Stimulated activated naive CD4-positive, alpha-beta T cell (primary cell): ENCODE measurements at places on chromosomes 11 and 22.

GRCh38 chr11:117681438-117681837 is 115.6 kb downstream of the DSCAML1 start:
- no peak for DNase-seq

- no peak for DNase-seq
Measured at GRCh38 chr11:11022125-11022730, 164.4 kb upstream of the ZBED5 start.

GRCh38 chr11:60396799-60397198 is 540 bp downstream of the MS4A14 start:
- DNase-seq: no peak

DNA sequence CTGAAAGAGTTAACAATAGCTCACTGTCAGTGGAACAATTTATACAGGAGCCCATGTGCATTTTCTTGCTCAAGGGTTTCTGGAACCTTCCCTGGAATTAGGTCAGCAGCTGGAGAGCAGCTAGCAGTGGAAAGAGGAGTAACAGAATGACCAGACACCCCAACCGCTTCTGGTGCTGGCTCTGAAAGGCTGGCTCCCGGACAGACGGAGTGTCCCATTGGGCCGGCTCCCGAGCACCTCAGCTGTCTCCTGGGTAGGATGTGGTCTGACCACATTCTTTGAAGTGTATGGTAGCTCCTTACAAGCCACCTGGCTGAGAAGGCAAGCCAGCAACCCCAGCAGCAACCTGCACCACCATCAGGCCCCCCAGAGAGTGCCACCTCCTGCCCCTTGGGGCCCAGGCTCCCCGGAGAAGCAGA is 44.7 kb downstream of the ABTB2 start:
- no peak for DNase-seq

- DNase-seq: no peak
Measured at GRCh38 chr22:39215426-39216142, 29.2 kb downstream of the PDGFB start.

- no peak for DNase-seq
Measured at GRCh38 chr11:11558826-11559225, 63.0 kb downstream of the GALNT18 start.

- no peak for DNase-seq
Measured at GRCh38 chr22:39686178-39686620, 115.6 kb downstream of the CACNA1I start.

DNA sequence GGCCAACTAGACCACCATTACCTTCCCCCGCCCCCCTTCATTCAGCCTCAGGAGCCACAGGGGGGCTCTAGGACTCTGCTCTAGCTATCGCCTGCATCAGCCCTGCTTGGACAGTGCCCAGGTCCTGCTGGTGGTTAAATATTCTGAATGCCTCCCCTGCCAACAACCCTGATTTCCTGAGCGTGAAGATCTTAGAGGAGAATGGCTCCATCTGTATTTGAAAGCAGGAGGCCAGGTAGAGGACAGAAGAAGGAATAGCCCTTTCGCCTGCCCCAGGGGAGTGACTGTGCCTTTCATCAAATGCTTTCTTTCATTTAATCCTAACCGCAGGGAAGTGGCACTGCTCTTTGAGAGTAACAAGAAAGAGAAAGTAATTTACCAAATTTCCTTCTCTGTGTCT is 69.2 kb downstream of the ISX start:
- no peak for DNase-seq

DNA sequence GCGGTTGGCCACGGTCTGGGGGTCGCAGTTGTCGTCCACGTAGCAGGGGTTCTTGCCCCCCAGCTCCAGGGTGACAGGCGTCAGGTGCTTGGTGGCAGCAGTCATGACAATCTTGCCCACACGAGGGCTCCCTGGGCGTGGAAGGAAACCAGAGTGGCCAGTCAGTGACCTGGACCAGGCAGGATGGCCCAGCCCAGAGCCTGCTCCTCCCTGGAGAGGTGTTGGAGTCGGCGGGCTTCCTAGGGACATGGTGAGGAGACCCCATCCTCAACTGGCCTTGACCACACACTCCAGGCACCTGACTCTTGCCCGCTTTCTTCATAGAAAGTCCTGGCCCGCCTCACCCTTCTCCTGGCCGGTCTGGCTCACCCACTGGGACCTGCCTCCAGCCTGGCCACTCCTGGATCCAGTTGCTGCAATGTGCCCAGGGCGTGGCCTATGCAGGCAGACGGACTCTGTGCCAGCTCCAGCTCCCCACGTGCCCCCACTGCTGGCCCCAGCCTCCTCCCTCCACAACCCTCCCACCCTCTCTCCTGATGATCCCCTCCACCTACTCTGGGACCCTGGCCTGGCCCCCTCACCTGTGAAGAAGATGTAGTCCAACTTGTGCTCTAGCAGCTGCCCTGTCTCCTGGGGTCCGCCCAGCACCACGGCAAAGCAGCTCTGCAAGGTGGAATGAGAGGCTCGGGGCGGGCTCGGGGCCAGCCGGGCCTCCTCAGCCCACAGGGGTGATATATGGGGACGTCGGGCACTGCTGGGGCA is 8.7 kb downstream of the ALDH3B2 start:
- DNase-seq: no peak

- DNase-seq: peak; percentile 95
Measured at GRCh38 chr22:39520226-39521105, at the start of gene ATF4. Gene ATF4 (plus strand): TSS chr22:39520562. CDS start chr22:39521446, 884 bp downstream.

GRCh38 chr22:50313600-50313999 is 6.2 kb upstream of the PLXNB2 start:
- DNase-seq: no peak

GRCh38 chr11:69298267-69299022 is 4.5 kb downstream of the MYEOV start:
- DNase-seq: no peak

DNA sequence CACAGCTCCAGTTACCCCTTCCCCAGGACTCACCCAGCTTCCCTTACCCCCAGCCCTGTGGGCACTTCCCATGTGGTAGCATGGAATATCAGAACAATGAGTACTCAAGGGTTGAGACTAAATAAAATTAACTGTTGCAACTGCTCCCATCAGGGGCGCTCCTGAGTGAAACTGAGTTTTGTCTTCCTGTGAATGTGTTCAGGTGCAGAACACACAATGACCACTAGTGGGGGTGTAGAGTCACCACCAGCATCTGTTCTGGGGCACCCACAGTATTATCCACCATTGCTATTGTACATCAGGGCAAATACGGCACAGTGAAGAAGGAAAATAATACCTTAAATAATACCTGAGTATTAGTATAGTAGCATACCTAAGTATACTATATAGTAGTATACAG is 689.7 kb downstream of the TBC1D22A start:
- no peak for DNase-seq

DNA sequence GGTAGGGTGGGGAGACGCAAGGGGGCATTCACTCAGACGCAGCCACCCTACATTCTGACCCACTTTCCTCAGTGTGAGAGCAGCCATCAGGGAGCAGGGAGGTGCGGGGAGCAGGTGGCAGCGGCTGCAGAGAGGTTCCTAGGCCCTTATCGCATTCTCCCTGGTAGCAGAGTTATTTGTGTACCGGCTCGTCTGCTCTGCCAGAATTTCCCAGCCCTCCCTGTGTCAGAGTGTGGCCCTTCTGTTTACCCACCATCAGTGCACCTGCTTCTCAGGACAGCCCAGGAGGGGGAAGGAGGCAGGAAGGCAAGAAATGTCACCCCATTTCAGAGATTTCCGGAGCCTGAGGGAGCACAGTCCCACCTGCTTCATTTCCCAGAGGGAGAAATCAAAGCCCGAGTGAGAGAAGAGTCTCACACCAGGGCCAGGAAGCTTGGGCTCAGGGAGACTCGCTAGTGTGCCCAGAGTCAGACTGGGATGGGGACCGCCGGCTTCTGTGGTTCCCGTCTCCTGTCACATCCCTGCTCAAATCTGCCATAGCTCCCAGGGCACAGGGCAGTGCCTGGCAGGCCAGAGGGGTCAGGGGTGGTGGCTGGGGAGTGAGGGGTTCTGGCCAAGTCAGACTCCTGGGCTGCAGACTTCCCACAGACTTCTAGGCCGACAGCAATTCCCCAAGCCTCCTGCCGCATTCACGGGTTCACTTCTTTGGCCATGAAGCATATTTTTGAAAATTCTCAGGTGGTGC is 49.7 kb downstream of the ARRB1 start:
- no peak for DNase-seq

DNA sequence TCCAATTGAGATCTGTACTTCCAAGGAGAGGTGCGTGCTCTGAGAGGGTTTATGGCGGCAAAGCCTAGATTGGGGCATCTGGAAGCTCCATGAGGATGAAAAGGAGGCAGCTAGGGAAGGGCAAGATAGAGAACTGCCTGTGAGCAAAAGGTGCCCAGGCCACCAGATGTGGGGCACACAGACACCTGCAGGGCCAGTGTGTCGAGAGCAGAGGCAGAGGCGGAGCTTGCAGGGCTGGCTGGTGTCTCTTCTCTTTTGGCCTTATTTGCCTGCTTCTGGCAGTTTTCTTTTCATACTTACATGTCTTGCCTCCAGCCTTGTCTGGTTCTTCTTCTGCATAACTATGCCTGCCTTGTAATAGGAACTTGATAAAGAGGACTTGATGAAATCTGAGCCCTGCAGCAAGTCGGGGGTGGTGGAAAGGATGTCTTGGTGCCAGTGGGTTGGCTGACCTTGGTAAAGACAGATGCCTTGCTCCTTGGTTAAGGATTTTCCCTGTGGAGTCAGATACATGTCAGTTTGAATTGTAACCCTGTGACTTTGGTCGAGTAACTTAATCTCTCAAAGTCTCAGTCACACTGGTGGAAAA is 680.3 kb downstream of the NTM start:
- DNase-seq: no peak

- no peak for DNase-seq
Measured at GRCh38 chr11:110113505-110113904, 20.3 kb downstream of the ZC3H12C start.

- DNase-seq: no peak
Measured at GRCh38 chr11:33942954-33943353, 51.1 kb upstream of the LMO2 start.

DNA sequence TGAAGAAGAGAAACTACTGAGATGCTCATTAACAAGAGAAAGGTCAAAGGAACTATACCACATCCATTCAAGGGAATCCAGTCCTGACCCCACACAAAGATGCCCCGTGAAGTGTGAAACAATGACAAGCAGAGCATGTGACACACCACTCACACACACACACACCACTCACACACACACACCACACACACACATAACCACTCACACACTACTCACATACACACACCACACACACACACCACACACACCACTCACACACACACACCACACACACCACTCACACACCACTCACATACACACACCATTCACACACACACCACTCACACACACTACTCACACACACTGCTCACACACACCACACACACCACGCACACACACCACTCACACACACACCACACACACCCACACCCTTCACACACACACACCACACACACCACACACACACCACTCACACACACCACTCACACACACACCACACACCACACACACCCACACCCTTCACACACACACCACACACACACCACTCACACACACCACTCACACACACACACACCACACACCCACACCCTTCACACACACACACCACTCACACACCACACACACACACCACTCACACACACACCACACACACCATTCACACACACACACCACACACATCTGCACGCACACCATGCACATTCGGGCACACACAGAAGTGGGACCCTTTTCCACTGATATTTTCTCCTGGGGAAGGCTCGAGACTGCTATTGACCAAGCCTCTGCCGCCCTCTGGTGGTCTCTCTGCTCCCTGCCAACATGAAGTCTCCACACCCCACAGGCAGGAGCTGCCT is 32.0 kb upstream of the COMT start:
- peak; percentile 58 for DNase-seq

DNA sequence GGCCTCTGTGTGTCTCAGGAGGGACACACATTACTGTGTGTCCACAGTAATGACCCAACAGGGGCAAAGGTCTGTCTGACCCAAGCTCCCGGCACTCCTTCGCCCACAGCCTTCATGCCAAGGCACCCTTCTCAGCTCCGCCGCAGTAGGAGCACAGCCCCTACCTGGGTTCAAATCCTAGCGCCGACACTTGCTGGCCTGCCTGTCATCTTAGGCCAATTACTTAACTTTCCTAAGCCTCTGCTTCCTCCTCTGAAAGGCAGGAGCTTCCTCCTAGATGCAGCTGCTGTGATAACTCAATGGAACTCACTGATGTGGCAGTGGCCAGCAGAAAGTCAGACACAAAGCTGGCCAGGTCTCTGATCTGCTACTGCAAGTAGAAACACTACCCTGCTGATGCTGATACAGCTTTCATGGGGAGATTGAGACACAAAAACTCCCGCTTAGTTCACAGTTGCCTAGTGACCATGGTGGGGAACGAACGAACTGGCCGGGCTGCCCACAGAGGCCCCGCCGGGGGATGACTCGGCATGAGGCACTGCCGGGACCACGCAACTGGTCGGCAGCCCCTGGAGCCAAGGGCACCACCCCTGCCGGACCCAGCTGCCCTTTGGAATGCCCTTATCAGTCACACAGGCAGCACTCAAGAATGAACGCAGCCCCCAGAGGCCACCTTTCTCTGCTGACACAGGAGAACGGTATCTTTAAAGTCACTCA is 8.1 kb downstream of the EHD1 start:
- no peak for DNase-seq

GRCh38 chr11:44742508-44743246 is 15.9 kb downstream of the TSPAN18 start:
- no peak for DNase-seq

DNA sequence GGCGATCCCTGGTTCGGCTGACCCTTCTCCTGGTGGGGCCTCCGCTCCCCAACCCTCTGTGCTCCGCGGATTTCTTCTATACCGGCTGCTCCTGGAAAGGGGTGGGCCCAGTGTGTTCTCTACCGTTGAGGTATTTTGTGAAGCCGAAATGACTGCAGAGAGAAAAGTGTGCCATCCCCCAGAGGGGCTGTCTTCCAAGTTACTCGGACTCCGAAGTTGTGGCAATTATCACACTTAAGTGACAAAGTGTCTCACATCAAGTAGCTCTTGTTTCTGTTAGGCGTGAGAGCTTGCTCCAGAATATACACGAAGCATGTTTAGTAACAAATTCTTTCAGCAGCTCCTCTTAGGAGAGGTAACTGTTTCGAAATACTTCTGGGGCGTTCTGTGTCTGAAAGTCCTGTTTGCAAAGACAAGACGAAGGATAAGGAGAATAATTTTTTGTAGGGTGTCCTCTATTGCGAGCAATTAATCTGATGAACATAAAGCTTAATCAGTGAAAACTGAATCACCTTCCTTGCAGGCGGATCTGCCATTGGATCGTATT is 434 bp downstream of the XPNPEP3 start:
- DNase-seq: no peak

- DNase-seq: no peak
Measured at GRCh38 chr11:122505304-122506006, 150.1 kb upstream of the UBASH3B start.

DNA sequence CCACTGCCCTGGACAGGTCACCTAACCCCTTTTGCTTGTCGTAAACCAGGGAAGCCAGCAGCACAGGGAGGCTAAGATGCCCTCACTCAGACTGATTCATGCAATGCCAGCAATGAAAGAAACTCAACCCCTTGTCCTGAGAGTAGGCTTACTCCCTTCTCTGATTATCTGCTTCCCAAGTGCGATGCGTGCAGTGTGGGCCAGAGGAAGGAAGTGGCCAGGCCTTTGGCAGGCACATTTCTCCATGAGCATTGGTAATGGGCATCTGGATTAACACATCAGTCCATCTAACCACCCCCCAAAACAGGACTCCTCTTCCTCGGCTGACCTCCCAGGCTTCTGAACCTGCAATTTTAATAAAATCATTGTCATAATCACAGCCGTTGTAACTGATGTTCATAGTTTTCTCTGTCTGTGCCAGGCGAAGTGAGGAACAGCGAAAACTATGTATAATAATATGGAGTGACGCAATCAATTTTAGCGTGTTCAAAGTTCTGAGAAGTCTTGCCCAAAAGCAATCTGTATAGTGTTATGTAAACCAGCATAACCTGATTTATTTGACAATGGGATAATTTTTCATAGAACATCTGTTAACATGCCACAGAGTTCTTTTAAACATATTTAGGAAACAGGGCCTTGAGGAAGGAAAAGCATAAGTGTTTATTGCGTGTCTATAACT is 33.9 kb downstream of the TST start:
- DNase-seq: no peak
